ENCODE measurements at places on chromosomes 6 and 20. TPM values are rescaled to one million over a fixed set of nuclear protein-coding genes. Genes with fewer than 3 reads are reported as not detected.

The CDSN gene
- total RNA-seq = not detected

The PRRT1 gene
- not detected for total RNA-seq

The CSTF1 gene
- 44.6 TPM for total RNA-seq

The THBD gene
- 42.2 TPM for total RNA-seq

The RNF144B gene
- total RNA-seq = 63.3 TPM

The GRM1 gene
- total RNA-seq = under 0.01 TPM

The CD24 gene
- 0.49 TPM for total RNA-seq

The PPP1R3G gene
- 0.16 TPM for total RNA-seq

The TRIM31 gene
- total RNA-seq = not detected

The TGM3 gene
- not detected for total RNA-seq

The TRAPPC3L gene
- total RNA-seq = under 0.01 TPM

The NEDD9 gene
- total RNA-seq = 139 TPM

The FKBP1C gene
- 0.38 TPM for total RNA-seq

The ELOVL4 gene
- total RNA-seq = 0.63 TPM

The CDK5RAP1 gene
- total RNA-seq = 16.4 TPM

The C6orf118 gene
- not detected for total RNA-seq

The TRDN gene
- total RNA-seq = not detected

The MYH7B gene
- 0.16 TPM for total RNA-seq

The ALDH5A1 gene
- total RNA-seq = 0.49 TPM

The C20orf204 gene
- 2.8 TPM for total RNA-seq

The LPA gene
- not detected for total RNA-seq

The TINAG gene
- total RNA-seq = not detected

The FOXA2 gene
- total RNA-seq = not detected

The SMLR1 gene
- not detected for total RNA-seq

The ACSS1 gene
- 24.8 TPM for total RNA-seq

The EYA2 gene
- not detected for total RNA-seq

The SLC52A3 gene
- not detected for total RNA-seq

The TTBK1 gene
- 0.06 TPM for total RNA-seq

The CNR1 gene
- 0.19 TPM for total RNA-seq

The ADGB gene
- not detected for total RNA-seq

The MOCS1 gene
- 15.1 TPM for total RNA-seq

The PLA2G7 gene
- 0.16 TPM for total RNA-seq

The IPCEF1 gene
- 0.32 TPM for total RNA-seq

The SIRPB2 gene
- 2.8 TPM for total RNA-seq

The TNF gene
- total RNA-seq = not detected

The CLPSL1 gene
- total RNA-seq = not detected

The CRNKL1 gene
- 19.3 TPM for total RNA-seq

The GNMT gene
- not detected for total RNA-seq

The HEBP2 gene
- 33.2 TPM for total RNA-seq

The ARMH2 gene
- not detected for total RNA-seq

The STX11 gene
- total RNA-seq = 16.4 TPM

The PLG gene
- total RNA-seq = under 0.01 TPM

The LY6G5C gene
- total RNA-seq = 1.8 TPM

The TBX18 gene
- total RNA-seq = 31.0 TPM

The RAET1E gene
- not detected for total RNA-seq

The ENPP5 gene
- not detected for total RNA-seq

The SLC22A3 gene
- not detected for total RNA-seq

The SLA2 gene
- total RNA-seq = not detected

The TSPO2 gene
- not detected for total RNA-seq

The VNN1 gene
- not detected for total RNA-seq

The GGTLC1 gene
- not detected for total RNA-seq

The ADGRF5 gene
- 276 TPM for total RNA-seq

The PTCRA gene
- not detected for total RNA-seq

The ID4 gene
- 0.19 TPM for total RNA-seq

The LY86 gene
- not detected for total RNA-seq

The ALDH8A1 gene
- 1.0 TPM for total RNA-seq

The LY6G6D gene
- not detected for total RNA-seq

The MUC21 gene
- total RNA-seq = not detected

The MATN4 gene
- total RNA-seq = 0.06 TPM

Data from bladder microvascular endothelial cell (primary cell).